ENCODE measurements at places on chromosomes 6 and 20.

DNA sequence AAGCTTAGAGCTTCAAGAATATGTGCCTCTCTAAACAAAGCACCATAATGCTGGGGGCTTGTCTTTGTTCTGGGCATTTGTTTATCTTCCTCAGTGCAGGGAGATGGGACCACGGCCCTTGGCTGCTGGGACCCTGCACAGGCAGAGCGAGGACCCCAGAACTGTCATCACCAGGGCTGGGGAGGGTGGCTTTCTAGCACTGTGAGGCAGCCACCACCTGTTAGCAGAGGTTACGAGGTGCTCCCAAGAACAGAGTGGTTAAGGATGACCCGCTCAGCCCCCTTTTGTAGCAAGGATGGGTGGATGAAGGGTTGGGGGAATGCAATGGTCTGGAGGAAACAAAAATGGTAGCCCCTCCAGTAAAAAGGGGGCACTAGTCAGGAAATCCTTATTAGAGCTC lies 34.9 kb downstream of the METTL24 start:
- no peak for DNase-seq

DNA sequence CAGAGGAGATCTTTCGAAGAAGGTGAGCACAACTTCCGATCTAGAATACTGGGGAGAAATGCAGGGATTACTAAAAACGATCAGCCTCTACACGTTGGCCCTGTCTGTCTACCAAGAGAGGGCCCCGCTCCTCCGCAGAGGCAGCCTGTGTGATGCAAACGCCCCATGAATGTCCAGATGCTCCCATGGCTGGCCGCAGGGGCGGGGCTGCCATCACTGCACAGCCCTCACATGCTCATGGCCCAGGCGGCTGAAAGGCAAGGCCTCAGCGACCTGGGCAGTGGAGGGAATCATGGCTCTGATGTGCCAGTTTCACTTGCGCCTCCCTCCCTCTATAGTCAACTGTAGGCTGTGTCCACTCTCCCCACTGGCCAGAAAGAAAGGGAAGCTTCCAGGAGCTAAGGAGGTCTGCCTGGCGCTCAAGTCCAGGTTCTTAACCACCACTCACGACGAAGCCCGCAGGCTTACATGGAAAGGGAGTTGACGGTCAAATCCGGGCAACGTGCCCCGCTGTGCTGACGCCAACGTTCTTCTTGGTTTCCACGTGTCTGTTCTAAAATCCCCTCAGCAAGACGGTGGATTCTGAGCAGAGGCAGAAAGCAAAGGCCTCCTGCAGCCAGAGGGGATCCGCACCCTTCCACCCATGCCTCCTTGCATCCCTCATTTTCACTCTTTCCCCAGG lies 14.2 kb downstream of the PXDC1 start:
- DNase-seq, result no peak

DNA sequence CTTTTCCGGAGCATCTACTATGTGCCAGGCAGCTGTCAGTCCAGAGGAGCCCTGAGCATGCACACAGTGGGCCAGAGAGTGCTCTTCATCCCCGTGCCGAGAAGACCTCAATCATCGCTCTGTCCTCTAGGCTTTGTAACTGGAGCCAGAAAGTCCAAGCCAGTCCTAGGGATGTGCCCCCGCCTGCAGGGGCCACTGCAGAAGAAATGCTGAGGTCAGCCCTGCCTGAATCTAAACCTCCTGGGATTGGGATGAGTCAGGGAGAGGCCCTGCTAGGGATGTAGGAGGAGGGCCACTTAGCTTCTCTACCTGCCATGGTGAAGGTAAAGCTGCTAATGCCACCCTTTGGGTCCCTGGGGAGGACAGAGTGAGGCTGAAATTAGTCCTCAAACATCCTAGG lies 146.8 kb downstream of the CDC5L start:
- no peak for DNase-seq

- peak; percentile 75 for DNase-seq
Measured at GRCh38 chr6:116682334-116682712, 1.3 kb downstream of the KPNA5 start.

DNA sequence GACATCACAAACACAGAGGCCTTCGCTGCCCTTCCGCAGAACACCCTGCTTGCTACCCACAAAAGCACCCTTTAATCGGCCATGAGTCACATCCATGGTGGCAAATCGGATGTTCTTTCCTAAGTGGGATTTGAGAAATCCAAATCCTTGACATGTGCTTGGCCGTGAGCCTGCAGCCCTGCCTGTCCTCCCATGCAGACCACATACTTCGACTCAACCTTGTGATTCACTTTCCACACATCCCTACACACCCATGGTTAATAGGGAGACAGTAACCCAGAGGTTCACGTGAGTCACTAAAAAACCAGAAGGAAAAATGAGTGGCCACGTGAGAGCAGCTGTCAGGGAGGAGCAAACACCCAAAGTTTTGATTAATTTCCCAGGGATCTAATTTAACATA lies 19.4 kb downstream of the RAMACL start:
- DNase-seq, result no peak

GRCh38 chr20:24559114-24559732 lies 89.8 kb downstream of the SYNDIG1 start:
- DNase-seq, result no peak

GRCh38 chr6:16216501-16217155 lies 21.8 kb upstream of the GMPR start:
- no peak for DNase-seq

GRCh38 chr6:9307786-9308185 lies 872.4 kb upstream of the SLC35B3 start:
- no peak for DNase-seq

DNA sequence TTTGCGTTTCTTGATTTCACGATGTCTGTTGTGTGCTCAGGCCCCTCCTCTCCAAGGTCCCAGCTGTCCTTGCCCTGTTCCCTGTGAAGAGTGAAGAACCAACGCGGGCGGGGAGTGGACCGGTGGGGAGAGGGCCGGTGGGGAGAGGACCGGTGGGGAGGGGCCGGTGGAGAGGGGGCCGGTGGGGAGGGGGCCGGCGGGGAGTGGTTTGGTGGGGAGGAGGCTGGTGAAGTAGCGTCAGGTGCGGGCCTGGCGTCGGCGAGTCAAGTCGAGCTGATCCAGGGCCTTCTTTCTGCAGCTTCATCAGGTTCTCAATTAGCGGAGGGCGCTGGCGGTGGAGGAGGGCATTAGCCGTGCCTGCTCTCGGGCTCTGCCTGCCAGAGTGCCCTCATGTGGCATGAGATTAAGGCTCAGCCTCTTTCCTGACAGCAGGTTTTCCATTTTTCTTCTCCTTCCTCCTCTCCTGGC lies 21.2 kb upstream of the BHLHE23 start:
- DNase-seq, result peak; percentile 32

DNA sequence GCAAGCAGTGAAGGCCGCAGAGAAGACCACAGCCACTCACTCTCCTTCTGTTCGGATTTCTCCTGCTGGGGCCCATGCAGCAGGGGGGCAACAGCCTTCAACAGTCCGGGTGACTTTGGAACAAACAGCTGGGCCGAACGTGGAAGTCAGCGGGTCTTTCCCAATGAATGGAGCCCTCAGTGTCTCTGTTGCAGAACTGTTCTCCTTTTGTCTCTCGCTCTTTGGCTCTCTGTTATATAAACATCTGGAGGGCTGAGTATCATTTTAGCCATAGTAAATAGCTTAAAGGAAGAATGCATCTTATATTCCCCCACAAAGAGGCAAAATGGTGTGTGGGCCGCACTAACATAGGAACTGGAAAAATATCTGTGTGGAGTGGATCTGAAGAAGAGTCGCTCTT lies 136.7 kb upstream of the RALGAPA2 start:
- DNase-seq, result no peak

- no peak for DNase-seq
Measured at GRCh38 chr6:116631379-116631990, 15.2 kb downstream of the RSPH4A start.

DNA sequence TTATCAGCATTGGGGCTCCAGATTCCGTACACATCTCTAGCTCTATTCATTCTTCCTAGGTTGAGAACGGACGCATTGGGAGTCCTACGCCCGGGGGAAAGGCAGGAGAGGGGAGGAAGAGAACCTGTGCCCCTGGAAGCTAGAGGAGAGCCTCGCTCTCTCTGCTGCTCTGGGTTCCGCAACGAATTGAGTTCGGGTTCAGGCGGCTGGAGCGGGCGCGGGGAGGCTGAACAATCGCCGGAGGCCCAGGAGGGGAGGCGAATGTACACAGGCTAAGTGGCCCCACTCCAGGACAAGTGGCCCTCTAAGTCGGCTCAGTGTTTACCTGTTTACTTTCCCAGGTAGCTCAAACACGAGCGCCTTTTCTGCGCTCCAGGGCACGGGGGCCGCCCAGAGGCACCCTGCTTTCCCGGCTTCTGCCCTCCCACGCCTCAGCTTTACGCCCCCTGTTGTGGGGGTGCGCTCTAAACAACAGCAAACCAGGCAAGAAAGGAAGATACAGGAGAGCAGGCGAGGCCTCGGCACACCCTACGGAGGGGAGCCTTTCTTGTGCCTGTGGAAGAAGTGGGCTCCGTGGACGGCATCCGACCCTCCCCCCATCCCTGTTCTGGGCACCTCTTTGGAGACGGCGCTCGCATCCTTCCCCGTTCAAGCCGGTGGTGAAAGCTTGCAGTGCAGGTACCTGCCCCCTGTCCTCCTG lies 4.6 kb upstream of the NKX2-2 start:
- no peak for DNase-seq

DNA sequence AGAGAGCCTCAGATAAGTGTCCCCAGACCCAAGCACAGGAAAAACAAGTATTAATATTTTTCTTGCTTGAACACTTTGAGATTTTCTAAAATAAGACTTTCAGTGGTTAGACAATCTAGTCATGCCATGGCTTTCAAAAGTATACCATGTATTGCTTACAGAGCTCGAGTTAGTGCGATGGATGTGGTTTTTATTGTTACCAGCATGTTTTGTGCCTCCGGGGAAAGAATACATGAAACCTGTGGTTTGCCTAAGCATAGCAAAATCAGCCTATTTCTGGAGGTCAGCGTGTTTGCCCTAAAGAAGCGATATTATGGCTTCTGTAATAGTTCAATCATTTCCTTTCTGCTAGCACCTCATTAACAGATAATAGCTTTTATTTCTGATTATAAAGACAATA lies 21.6 kb downstream of the RIN2 start:
- peak; percentile 26 for DNase-seq

DNA sequence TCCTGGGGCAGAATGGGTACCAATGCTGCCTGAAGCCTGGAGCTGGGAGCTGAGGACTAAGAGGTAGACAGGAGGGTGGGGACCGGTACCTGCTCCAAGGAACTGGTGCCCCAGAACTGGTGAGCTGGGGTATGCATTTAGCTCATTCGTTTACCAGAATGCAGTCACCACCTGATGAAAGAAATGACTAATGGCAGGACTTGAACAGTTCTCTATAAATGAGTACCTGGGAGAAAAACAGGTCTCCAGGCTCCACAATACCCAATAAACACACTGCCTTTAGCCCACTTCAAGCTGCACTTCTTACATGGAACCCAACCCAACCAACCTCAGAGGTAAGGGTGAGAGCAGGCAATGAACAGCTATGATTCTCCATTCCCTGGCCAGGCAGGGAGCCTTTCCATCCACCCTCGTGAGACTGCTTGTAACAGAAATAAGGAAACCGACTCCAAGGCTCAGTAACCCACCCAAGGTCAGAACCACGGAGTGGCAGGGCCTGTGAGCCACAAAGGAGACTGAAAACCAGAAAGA lies 15.4 kb downstream of the FKBP1A start:
- peak; percentile 82 for DNase-seq

DNA sequence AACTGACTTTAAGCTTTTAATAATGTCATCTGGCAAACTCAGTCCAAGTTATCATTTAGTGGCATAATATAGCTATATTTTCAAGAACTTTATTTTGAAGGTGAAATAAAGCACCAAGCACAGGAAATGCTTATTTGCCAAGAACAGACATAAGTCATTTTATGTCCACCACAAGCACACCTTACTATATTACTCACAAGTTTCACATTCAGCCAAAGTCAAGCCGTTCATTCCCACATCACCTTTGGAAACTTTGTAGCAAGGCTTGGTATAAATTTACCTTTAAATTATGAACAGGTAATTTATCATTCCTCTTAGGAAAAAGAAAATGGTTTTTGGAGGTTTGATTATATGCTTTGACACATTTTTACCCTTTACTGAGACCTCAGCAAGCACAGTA lies 236.8 kb upstream of the FKBP1C start:
- DNase-seq, result no peak

GRCh38 chr6:22828179-22829062 lies 259.1 kb downstream of the HDGFL1 start:
- DNase-seq, result no peak

DNA sequence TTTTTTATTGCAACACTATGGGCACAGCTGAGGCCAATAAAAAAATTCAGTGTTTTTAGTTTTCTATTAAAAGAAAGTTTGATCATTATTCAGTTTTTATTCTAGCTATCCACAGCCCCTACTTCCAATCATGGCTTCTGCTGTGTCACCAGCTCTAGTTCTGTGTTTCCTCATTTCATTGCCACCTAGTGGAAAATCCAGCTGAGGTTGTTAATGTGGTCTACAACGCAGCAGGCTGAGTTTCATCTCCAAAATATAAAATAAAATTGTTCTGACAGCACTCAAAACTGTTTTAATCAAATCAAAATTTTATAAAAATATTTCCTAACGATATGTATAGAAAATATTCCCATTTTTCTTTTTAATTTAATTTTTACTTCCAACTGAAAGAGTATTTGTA lies 13.6 kb downstream of the COL9A1 start:
- DNase-seq, result no peak
